Hematopoietic multipotent progenitor cell treated with erythropoietin and hydrocortisone succinate and interleukin-3 and kit ligand, for 8 days (in vitro differentiated cells): ENCODE measurements at places on chromosomes 4 and X.

GRCh38 chr4:113144091-113144490 is 94.6 kb downstream of the ANK2 start:
- DNase-seq = no peak

DNA sequence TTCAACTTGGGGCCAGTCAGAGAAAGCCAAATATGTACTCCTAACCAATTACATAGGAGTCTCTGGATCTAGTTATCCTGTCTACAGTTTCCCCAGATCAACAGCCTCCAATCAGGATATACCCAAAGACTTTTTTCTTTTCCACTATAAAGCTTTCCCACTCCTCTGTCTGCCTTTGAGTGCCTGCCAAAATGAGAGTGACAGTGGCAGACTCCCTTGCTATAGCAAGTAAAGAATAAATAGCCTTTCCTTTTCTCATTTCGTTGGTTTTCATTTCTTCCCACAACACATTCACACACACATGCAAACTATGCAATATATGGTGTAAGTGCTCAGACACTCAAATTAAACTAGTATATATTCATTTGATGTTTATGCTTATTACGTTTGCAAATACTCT is 302.4 kb upstream of the TACR3 start:
- DNase-seq = no peak

GRCh38 chr4:40038977-40039376 is 17.7 kb upstream of the N4BP2 start:
- DNase-seq = no peak

GRCh38 chr4:143514901-143515300 is 1.4 kb downstream of the SMARCA5 start:
- DNase-seq = no peak

DNA sequence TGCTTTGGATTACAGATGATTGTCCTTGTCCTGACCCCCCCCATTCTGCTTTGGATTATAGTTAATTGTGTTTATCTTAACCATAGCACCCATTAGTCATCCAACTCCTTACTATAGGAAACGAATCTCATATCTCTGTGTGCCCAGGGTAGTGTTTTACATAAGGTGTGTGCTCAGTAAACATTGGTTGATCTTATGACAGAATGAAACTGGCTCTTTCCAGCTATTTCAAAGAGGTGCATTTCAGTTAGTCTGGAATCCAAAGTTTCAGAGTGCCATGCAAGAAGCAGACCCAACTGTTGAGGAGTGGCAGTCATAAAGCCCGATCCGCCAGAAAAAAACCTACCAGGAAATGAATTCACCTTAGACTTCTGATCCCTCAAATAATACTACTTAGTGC is 14.7 kb downstream of the TRIM2 start:
- DNase-seq = no peak

DNA sequence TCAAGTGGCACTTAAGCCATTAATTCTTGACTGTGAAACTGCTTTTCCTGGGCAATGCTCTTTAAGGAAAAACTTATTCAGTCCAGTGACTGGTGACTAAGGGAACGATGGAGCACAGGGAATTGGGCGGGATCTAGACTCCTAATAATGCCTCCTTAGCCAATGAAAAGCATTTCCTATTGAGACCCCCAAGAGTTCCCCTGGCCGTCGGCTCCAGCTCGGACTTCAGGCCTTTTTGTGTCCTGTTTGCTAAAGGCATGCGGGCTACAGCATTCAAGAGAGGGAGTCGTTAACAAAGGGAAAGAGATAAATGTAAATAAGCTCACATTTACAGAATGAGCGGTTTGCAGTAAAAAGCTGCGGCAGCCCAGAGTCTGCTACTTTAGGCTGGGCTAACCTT is at the start of gene LPAR4:
Gene LPAR4 (plus strand): TSS at position 232 of the 400 bp plus-strand sequence. CDS start 7,150 bp downstream, outside the sequence.
- DNase-seq = no peak

GRCh38 chr4:124931050-124931449 is 218.5 kb upstream of the ANKRD50 start:
- DNase-seq = no peak

DNA sequence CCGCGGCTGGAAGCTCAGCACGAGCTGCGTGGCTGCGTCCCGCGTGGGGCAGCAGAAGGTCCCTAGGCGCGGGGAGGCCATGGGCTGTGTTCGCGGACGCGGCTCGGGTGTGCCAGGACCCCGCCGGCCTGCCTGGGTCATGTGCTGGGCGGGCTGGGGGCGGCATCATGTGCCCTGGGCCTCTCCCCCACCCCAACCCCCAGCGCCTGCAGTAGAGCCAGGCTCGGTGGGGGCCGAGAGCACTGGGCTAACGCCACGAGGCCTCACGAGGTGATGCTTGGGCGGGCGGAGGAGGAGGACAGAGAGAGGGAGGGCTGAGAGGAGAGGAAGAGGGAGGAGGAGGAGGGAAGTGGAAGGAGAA is at the start of gene GPR143:
Gene GPR143 (minus strand): TSS at position 111 of the 361 bp plus-strand sequence. CDS start 30 bp downstream, at position 81.
- DNase-seq = no peak

- no peak for DNase-seq
Observed at GRCh38 chrX:150357790-150358189, 5.3 kb upstream of the MAMLD1 start.
